HEK293T (cell line): ENCODE measurements at places on chromosomes 7 and 10.

GRCh38 chr10:68067029-68067428, 8.1 kb downstream of the HERC4 start:
- DNase-seq = no peak

- DNase-seq = no peak
These were observed 109.0 kb downstream of the LRMDA start for GRCh38 chr10:75540357-75540966.

GRCh38 chr7:43328336-43328735, 215.9 kb downstream of the HECW1 start:
- DNase-seq = no peak

GRCh38 chr7:24239260-24239659, 44.7 kb upstream of the NPY start:
- no peak for DNase-seq

GRCh38 chr7:70285854-70286253, 687.6 kb downstream of the AUTS2 start:
- DNase-seq = no peak

GRCh38 chr10:73529089-73529832, 33.4 kb upstream of the PPP3CB start:
- DNase-seq = peak; percentile 71

GRCh38 chr7:156988343-156989185, 21.9 kb downstream of the MNX1 start:
- no peak for DNase-seq

DNA sequence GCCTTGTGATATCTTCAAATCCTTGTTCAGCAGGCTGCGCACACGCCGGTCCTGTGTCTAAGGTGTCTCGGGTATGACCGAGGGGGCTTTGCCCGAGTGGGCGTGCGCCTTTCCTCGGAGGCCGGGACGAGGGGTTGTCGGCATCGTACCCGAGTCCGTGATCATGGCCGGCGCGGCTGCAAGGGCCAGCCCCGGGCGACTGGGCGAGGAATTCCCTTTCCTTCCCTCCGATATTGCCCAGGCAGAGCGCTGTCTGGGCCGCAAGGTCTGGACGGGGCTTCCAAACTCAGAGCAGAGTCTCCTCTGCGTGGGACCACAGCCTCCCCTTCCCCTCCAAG, 59.7 kb downstream of the ZNF467 start:
- DNase-seq = no peak

GRCh38 chr10:74748468-74749031, 77.8 kb upstream of the KAT6B start:
- no peak for DNase-seq

GRCh38 chr7:23349484-23350157, 50.5 kb downstream of the MALSU1 start:
- DNase-seq = no peak

GRCh38 chr10:88986549-88987242, 3.9 kb upstream of the FAS start:
- peak; percentile 18 for DNase-seq

GRCh38 chr7:105906695-105907094, 30.3 kb upstream of the ATXN7L1 start:
- no peak for DNase-seq

DNA sequence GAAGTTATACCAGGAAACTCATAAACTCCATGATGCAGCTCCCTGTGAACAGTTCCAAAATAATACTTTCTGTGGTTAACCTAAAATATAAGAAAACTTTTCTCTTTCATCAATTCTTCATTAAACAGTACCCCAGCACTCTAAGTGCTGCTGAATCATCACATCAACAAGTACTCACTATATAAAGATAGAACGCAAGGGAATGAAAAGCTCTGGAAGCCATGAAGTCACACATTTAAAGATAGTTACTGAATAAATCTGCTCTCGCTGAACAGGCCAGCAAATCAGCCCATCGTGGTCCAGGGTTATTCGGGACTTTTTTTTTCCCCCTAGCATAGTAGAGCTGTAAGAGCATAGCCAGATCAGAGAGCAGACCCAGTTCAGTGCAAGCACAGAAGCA, 254.3 kb downstream of the IPMK start:
- DNase-seq = no peak

DNA sequence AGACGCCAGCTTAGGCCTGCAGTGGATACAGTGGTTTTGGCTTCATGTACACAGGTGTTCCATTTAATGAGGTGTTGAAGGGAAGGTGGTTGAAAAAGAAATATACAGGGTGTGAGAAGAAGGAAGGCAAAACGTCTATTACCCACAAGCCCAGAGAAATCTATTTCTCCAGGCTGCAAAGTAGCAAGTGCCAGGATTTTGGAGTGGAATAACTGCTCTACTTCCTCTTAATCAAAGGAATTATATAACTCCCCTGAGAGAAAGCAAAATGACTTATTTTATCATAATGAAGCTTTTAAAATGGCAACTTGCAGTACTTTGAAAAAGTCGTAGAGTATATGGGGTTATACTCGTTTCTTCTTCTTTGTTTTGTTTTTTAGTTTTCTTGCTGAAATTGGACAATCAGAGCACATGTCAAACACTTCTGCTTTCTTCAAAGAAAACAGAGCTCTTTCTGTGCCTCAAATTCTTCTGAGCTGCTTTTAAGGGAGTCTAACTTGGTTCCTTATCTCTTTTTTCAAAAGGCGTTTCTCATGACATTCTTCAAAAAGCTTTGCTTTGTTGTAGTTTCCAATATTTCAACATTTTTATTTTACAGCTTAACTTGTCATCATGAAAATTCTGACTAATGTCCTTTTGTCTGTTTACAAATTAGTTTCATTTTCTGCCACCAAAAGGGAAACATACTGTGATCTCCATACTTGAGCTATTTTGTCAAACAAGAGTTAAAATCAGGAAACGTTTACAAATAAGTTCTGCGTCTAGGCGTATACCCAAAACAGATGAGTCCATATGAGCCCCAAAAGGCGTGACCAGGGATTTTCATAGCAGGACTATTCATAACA, 289.7 kb downstream of the FRMD4A start:
- DNase-seq = no peak
